Ascending aorta (tissue), 2 donors: ENCODE measurements at places on chromosomes 2 and 18.

GRCh38 chr18:13800505-13801259 lies 23.3 kb upstream of the MC5R start:
- peak; percentile 77 for DNase-seq

- DNase-seq, result no peak
Observed at GRCh38 chr18:23881778-23882177, 132.8 kb upstream of the TTC39C start.

- DNase-seq, result no peak
Observed at GRCh38 chr2:102116630-102117471, 25.7 kb upstream of the IL1R1 start.

DNA sequence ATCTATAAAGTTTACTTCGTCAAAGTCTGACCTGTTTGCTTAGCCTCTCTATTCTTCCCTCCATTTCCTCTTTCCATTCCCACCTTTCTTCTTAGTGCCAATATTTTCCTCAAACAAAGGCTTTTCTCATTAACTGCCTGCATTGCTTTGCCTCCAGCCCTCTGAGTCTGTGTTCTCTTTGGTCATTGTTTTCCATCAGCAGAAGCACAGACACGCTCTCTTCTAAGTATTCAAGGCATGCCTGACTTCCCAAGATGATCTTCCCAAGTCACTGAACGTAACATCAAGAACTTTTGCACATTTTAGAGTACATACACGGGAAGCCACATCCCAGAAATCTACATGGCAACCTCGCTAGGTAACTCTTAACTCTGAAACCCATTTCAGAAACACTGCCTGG lies 32.6 kb upstream of the ANXA4 start:
- no peak for DNase-seq

DNA sequence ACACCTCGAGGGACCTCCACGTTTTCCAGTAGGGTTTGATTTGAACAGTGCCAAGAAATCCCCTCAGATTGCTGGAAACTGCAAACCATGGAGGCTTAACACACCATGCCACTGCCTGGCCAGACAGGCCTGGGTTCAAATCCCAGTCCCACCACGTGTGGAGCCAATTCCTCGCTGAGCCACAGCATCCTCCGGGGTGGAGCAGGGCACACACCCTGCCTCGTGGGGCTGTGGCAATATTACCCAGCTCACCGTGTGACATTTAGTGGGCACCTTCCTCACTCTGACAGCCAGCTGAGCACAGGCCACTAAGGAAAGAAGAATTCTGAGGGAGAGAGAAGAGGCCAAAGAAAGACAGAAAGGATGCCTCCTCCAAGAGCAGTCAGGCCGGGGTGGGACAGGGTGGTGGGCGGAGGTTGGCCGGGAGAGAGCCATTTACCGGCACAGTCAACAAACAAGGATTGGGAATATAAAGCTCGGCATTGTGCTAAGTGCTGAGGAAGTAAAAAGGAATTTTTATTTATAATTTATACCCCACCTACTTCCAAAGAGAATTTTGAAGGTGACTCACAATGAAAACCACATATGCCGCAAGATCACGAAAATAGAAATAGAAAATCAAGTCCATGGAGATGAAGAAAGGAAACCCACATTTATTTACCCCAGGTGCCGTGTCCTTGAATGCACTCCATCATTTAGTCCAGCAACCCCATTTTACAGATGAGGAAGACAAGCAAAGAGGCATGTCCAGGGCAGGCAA lies 111.5 kb downstream of the MCFD2 start:
- DNase-seq, result no peak

DNA sequence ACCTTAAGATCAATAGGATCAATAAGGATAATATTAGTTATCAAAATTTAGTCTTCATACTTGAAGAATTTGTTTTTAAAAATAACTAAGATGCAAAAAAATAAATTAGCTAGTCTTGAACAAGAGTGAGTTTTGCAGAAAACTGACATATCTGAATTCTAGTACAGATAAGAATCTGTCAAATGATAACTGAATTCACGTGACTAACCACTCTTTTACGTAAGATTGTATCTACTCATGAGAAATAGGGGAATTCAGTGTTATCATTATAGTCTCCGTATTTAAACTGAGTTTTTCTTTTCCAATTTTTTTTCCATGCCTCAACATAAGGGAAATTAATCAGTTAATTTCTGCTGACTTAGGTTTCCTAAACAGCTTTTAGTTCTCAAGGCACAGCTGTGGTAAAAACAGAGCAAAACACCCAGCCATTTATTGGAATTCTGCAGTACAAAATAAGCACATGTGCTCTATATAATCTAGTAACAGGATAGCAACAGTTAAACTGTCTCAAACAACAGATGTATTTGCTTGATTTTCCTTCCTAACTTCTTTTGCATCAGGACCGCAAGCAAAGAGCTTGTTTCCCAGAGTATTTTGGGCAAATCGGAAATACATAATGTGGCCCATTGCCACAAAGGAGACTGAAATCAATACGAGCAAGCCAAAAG lies 19.1 kb downstream of the SLC40A1 start:
- DNase-seq, result no peak

DNA sequence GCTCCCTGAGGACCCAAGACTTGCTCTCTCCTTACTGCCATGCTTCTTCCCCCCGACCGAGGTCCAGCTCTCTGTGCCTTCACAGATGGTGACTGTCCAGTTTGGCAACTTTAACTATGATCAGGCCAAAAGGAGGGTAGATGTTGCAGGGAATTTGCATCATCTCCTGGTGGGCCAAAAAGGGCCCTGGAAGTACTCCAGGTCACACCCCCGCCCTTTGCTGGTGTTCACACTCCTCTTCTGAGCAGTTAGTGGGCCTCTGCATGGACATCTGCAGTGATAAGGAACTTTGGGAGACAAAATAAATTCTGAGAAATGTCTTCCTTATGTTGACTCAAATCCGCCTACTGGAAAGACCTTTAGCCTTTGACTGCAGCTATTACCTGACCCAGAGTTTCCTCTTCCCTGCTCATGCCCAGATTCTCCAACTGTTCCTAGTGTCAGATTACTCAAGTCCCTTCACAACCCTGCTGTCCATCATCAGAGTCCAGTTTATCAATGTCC lies 234.4 kb downstream of the LOXHD1 start:
- peak; percentile 51 for DNase-seq

- no peak for DNase-seq
Observed at GRCh38 chr2:61938511-61938910, 33.0 kb downstream of the COMMD1 start.

GRCh38 chr2:19462256-19462645 lies 103.8 kb upstream of the OSR1 start:
- no peak for DNase-seq

GRCh38 chr2:72963423-72964145 lies 46.3 kb downstream of the EMX1 start:
- DNase-seq, result no peak

- DNase-seq, result no peak
Observed at GRCh38 chr2:126753501-126754212, 97.7 kb downstream of the GYPC start.

- no peak for DNase-seq
Observed at GRCh38 chr2:147224070-147224469, 620.8 kb upstream of the ACVR2A start.

DNA sequence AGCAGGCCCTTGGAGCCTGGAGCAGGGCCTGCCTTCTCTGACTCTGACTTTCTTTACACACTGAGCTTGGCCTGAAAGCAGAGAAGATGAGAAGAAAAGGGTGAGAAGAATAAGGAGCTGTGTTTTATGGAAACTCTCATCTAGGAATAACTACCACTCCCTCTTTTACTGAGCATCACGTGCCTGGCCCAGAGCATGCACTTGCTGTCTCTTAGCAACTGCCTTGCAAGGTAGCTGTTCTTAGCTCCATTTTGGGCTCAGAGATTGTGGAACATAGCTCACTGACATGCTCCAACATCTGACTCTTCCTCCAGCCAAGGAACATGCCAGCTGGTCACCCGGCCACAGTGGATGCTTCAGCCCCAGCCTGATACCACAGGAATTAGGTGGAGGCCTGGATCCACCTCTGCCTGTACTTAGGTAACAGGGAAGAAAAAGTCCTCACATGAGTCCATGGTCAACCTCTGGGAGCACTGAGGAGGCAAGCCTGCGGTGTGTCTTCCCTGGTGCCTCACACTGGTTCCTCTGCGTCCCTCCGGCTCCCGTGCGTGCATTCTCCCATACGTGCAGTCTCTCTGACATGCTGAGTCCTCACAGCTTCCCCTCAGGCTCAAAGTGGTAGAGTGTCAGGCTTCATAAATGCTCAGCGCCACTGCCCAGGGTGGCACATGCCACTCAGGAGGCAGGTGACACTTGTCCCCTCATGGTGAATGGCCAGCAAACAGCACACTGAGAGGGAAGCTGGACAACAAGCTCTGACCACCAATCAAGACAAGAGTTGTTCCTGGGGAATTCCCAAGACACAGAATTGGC lies 35.7 kb downstream of the AMER3 start:
- DNase-seq, result no peak

DNA sequence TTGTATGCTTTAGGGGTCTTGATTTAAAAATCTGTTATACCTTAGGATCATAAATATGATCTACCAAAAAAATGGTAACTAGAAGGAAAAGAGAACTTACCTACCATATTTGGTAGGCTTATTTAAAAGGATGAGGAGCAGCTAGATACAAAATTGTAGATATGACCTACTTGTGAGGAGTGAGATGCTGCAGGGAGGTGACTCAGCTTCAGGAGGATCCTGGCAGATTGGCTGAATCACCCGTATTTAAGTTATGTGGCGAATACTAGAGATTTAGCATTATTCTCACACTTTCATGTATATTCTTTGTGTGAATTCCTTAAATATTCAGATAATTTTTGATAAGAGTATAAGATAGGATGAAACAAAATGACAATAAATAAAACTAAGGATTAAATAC lies 657.3 kb upstream of the LINC00305 start:
- DNase-seq, result no peak

DNA sequence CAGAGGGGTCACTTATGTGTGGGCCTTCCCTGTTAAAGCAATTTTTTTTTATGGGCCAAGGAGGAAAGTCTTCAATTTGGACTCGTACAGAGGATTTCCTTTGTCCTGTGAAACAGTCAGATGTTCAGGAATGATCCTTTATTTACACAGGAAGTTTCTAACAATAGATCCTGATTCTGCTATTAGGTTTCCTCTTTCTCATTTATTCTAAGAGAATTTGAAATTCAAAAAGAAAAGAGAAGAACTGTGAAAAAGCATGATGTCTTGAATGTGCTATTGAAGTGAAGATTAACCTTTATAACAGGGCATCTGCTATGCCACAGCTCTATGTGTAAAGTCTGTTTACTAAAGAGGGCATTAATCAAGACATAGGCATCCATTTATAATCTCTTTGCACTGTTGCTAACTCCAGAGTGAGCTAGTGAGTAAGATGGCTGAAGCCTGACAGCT lies 105.3 kb upstream of the FAM98A start:
- no peak for DNase-seq

GRCh38 chr18:46331316-46331715 lies 227.1 kb downstream of the HAUS1 start:
- DNase-seq, result no peak

GRCh38 chr18:37578886-37579513 lies 13.4 kb upstream of the CELF4 start:
- no peak for DNase-seq

DNA sequence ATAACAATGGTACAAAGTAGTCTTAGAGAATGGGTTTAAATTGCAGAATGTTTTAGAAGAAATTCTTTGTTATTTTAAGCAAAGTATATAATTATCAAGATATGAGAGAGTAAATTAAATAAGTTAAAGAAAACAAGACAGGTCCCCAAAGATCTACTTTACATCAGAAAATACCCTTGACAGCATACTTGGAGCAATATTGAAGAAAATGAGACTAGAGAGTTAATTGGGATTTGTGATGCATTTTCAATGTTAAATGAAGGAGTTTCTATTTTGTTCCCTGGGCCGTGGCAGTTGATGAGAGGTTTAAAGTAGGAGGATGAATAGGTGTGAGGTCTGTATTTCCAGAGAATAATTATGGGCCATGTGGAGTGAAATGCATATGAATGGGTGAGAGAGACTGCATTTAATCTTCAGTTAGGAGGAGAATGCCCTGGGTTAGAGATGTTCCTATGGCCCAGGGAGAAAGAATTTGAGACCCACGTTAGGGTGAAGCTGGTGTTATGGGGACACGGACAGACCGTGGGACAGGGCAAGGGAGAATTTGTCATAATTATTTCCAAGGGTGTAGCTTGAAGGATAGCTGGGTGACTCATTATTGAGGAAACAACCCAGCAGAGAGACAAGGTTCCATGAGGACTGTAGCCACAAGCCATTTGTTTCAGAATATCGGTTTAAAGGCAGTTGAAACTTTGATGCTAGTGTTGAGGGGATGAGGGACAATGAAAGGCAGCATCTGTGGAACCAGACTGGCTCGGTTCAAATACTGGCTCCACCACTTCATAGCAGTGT lies 22.7 kb downstream of the MGAT5 start:
- no peak for DNase-seq

GRCh38 chr2:82124629-82125028 lies 1820.1 kb upstream of the LRRTM1 start:
- DNase-seq, result no peak

- DNase-seq, result no peak
Observed at GRCh38 chr2:191452065-191452464, 206.9 kb downstream of the MYO1B start.

DNA sequence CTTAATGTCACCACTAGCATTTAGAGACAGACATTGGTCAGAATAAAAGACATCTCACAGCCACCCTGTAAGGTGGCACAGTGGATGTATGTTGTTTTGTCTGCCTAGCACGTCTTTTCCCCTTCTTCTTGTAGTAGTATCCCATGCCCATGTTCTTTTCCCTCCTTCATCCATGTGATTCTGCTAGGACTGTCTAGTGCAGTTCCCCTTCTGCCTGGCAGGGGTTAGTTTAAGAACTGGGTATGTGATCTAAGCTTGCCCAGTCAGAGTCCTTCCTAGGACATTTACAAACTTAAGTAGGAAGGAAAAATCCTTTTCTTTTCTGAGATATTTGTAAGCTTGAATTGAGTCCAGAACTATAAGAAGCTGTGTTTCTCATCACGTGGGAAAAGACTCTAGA lies 172.3 kb downstream of the BABAM2 start:
- no peak for DNase-seq

DNA sequence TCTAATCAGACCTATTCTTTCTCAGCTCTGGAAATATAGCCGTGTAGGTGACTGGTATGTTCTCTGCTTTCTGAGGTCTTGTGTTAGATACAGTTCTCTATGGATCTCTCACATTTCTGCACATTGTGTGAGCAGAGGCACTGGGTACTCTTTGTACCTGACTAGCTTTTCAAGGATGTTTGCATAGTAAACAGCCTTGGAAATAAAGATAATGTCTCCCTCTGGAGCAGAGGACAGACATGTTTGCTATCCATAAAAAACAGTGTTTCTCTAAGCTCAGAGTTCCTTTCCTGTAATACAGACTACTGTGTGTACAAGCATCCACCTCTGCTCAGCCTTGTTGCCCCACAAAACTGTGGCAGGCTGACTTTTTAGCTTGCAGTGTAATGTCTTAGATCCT lies 279.2 kb downstream of the CTNNA2 start:
- DNase-seq, result no peak
